ENCODE measurements at places on chromosomes 11 and 22. TPM values are rescaled to one million over a fixed set of nuclear protein-coding genes. Genes with fewer than 3 reads are reported as not detected.

MFRP gene
- not detected for total RNA-seq

VWA5A gene
- 4.7 TPM for total RNA-seq

F2 gene
- not detected for total RNA-seq

P4HA3 gene
- 2.9 TPM for total RNA-seq

ABTB2 gene
- total RNA-seq = 0.28 TPM

CD3D gene
- total RNA-seq = not detected

PHOX2A gene
- total RNA-seq = not detected

LMO2 gene
- not detected for total RNA-seq

Measured in IMR-90 (cell line).